ENCODE measurements at places on chromosomes 4 and X.

- peak; percentile 28 for ATAC-seq
- no peak overlapping the region for H3K27ac ChIP-seq
- H3K27me3 ChIP-seq: no peaks in the 10 kb centered on the region
- no peaks in the 10 kb centered on the region for H3K36me3 ChIP-seq
Measured at GRCh38 chr4:149121023-149121404, 678.8 kb upstream of the NR3C2 start.

DNA sequence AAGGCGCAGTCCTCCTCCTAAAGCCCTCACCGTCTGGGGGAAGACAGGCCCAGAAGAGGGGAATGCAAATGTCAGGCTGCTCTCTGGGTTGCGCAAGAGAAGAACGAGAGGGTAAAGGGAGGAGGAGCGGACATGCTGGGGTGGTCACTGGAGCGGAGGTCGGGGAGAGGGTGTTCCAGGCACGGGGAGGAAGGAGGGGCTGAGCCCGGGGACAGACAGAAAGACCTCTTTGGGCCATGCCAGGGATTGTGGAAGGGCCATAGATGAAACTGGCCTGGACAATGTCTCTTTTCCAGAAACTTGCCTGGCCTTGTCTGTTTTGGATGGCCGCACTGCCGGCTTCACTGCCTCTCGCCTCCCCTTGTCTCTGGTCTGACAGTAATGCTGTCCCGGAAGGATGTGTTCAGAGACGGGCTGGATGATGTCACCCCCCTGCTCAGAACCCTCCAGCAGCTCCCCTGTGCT is 121.0 kb downstream of the SORCS2 start:
- peaks cover 4% of the 10 kb centered on the region for H3K36me3 ChIP-seq
- no peak overlapping the region for H3K4me3 ChIP-seq

GRCh38 chrX:40105835-40106675 is 8.3 kb upstream of the BCOR start:
- ATAC-seq: peak; percentile 31
- peaks cover 43% of the 10 kb centered on the region for H3K4me1 ChIP-seq
- H3K4me3 ChIP-seq: peak overlapping the region; percentile 45
- peak overlapping the region; percentile 93 for H3K27ac ChIP-seq
- no peaks in the 10 kb centered on the region for H3K36me3 ChIP-seq
- H3K27me3 ChIP-seq: no peaks in the 10 kb centered on the region

DNA sequence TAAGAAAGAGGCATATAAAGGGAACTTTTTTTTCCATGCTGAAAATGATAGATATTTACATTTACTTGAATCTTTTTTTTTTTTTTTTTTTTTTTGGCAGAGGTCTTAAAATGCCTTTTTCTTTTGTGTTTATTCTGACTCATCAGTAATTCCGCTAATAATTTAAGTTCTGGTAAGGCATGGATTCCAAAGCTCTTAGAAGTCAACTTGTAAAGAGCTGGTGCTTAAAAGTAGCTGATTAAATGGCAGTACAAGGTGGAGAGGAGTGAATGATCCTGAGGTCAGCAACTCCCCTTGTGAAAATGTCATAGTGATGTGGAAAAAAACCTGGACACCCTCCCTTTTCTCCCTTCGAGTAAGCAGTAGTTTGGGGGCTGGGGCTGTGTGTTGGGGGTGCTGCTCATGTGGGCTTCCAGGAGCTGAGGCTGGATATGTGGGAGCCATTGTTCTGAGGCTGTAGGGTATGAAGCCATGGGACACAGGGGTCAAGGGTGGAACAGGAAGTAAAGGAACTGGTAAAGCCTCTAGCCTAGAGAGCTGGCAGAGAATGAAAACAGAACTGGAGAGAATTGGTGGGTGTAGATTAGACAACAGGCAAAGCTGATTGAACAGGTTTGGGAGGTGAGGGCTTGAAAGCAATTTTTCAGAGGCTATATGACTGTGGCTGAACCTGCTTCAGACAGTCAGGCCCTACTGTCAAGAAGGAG is 41.0 kb upstream of the PITX2 start:
- H3K4me3 ChIP-seq: no peak overlapping the region
- no peaks in the 10 kb centered on the region for H3K4me1 ChIP-seq
- no peak overlapping the region for H3K27ac ChIP-seq
- no peak for ATAC-seq

- H3K27ac ChIP-seq: no peak overlapping the region
- no peak overlapping the region for H3K4me3 ChIP-seq
- H3K36me3 ChIP-seq: no peaks in the 10 kb centered on the region
Measured at GRCh38 chr4:1082215-1083182, 30.9 kb downstream of the RNF212 start.

GRCh38 chr4:37157476-37158167 is 86.9 kb upstream of the NWD2 start:
- ATAC-seq: no peak
- no peak overlapping the region for H3K27ac ChIP-seq
- H3K36me3 ChIP-seq: no peaks in the 10 kb centered on the region
- no peak overlapping the region for H3K4me3 ChIP-seq
- no peaks in the 10 kb centered on the region for H3K4me1 ChIP-seq

- H3K4me1 ChIP-seq: no peaks in the 10 kb centered on the region
- H3K27ac ChIP-seq: no peak overlapping the region
- ATAC-seq: no peak
- H3K4me3 ChIP-seq: no peak overlapping the region
- no peaks in the 10 kb centered on the region for H3K27me3 ChIP-seq
- no peaks in the 10 kb centered on the region for H3K36me3 ChIP-seq
Measured at GRCh38 chr4:152359208-152360044, 176.5 kb downstream of the FBXW7 start.

GRCh38 chr4:48212165-48212564 is 57.5 kb downstream of the TEC start:
- no peak overlapping the region for H3K27ac ChIP-seq
- H3K4me3 ChIP-seq: no peak overlapping the region
- H3K4me1 ChIP-seq: no peaks in the 10 kb centered on the region
- no peak for ATAC-seq
- no peaks in the 10 kb centered on the region for H3K36me3 ChIP-seq

DNA sequence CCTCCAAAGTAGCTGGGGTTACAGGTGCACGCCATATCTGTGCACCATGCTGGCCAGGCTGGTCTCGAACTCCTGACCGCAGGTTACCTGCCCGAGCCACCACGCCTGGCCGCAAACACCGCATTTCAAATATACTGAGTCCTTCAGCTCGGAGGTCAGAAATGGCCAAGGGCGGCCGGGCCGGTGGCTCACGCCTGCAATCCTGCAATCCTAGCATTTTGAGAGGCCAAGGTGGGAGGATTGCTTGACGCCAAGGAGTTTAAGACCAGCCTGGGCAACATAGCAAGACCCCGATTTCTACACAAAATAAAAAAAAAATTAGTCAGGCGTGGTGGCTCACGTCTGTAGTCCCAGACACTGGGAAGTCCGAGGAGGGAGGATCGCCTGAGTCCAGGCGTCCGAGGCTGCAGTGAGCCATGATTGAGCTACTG is 71.9 kb upstream of the PPP2R3B start:
- peaks cover 44% of the 10 kb centered on the region for H3K27me3 ChIP-seq
- H3K27ac ChIP-seq: no peak overlapping the region
- no peaks in the 10 kb centered on the region for H3K4me1 ChIP-seq
- ATAC-seq: no peak

DNA sequence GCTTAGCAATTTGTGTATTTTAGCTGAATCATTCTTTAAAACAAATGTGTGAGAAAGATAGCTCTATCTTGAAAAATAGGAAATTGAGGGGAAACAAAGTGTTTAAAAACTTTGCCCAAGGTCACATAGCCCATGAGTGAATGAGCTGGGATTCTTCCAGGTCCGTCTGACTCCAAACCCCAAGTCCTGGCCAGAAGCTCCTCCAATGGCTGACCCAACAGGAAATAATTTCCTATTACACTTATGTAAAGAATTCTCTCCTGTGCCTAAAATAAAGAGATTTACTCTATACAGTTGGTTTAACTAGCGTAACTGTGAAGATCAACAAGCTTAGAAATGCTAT is 287.6 kb downstream of the ARHGAP24 start:
- no peaks in the 10 kb centered on the region for H3K36me3 ChIP-seq
- peak overlapping the region; percentile 8 for H3K4me3 ChIP-seq
- no peaks in the 10 kb centered on the region for H3K27me3 ChIP-seq
- peaks cover 30% of the 10 kb centered on the region for H3K4me1 ChIP-seq
- H3K27ac ChIP-seq: peak overlapping the region; percentile 72

GRCh38 chr4:73859614-73860088 is 6.6 kb downstream of the PF4V1 start:
- H3K27ac ChIP-seq: no peak overlapping the region
- H3K4me1 ChIP-seq: no peaks in the 10 kb centered on the region
- H3K27me3 ChIP-seq: no peaks in the 10 kb centered on the region
- H3K4me3 ChIP-seq: no peak overlapping the region
- no peaks in the 10 kb centered on the region for H3K36me3 ChIP-seq

- H3K4me1 ChIP-seq: no peaks in the 10 kb centered on the region
- ATAC-seq: no peak
- no peaks in the 10 kb centered on the region for H3K36me3 ChIP-seq
- no peak overlapping the region for H3K27ac ChIP-seq
- no peak overlapping the region for H3K4me3 ChIP-seq
Measured at GRCh38 chrX:134622056-134622812, 36.0 kb downstream of the PLAC1 start.

DNA sequence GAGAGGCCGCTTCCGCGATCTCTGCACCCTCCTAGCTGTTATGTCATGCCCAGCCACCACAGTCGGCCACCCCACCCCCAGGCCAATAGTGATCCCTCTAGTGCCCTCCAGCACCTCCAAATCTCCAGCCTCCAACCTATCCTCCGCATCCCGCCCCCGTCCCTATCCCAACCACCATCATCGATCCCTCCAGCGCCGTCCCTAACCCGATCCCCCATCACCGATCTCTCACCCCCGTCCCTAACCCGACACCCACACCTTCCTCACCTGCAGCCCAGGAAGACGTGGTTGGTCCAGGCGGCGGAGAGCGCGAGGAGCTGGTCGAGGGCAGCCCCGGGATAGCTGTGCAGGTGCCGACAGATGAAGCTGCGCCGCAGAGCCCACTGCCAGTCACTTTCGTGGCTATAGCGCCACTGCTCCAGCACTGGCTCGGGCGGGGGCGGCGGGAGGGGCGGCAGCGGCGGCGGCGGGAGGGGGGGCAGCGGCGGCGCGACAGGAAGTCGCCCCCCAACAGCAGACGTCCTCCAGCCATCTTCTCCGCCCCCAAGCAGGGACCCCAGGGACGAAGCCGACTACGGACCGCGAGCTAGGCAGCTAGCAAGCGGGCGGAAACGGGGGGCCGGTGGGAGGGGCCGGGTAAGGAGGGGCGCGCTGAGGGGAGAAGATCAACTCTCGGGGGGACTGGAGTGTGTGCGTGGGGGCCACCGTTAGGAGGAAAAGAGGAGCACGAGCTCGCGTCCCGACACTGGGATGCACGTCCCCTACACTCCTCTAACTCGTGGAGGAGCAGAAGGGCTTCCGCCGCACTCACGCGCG is 552 bp downstream of the NKRF start:
- peak overlapping the region; percentile 79 for H3K27ac ChIP-seq
- H3K36me3 ChIP-seq: no peaks in the 10 kb centered on the region
- no peaks in the 10 kb centered on the region for H3K4me1 ChIP-seq
- no peaks in the 10 kb centered on the region for H3K27me3 ChIP-seq

DNA sequence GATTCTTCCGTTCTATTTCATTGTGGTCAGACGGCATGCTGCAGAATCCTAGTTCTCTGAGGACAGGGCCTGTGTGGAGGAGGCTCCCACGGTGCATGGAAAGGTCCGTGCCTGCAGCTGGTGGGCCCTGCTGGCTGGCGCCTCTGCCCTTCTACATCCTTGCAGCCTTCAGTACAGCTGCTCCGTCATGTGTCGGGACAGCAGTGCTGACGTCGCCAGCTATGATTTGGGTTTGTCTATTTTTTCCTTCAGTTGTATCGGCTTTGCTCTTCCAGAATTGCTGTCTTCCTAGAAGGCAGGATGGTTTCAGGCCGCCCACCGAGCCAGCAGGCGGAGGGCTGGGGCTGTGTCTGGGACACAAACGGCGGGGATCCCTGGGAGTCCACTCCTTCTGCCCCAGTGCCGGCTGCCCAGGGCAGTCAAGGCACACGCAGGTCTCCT is 32.1 kb upstream of the CPLX1 start:
- no peak overlapping the region for H3K4me3 ChIP-seq
- no peaks in the 10 kb centered on the region for H3K4me1 ChIP-seq
- no peak for ATAC-seq
- no peaks in the 10 kb centered on the region for H3K36me3 ChIP-seq

DNA sequence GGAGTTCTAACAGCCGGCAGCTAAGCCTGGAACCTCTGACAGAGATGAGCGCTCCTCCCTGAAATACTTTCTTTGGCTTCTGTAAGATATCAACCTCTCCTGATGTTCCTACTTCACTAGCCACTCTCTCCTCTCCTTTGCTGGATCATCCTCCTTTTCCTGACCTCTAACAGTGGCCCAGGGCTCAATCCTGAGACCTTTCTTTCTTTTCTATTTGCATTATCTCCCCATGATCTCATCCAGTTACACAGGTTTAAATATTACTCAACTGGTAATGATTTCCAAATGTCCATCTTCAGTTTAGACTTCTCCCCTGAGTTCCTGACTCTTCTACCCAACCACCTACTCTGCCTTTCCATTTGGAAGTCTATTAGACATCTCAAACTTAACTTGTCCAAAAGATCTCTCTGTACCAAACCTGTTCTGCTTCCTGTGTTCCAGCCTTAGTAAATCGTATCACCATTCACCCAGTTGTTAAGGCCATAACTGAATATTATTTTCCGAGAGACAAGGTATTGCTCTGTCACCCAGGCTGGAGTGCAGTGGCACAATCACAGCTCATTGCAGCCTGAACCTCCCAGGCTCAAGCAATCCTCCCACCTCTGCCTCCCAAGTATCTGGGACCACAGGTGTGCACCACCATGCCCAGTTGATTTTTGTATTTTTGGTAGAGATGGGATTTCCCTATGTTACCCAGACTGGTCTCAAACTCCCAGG is 41.1 kb downstream of the RFC1 start:
- no peaks in the 10 kb centered on the region for H3K4me1 ChIP-seq
- no peaks in the 10 kb centered on the region for H3K36me3 ChIP-seq
- H3K27ac ChIP-seq: no peak overlapping the region
- no peak for ATAC-seq

- H3K27ac ChIP-seq: no peak overlapping the region
- ATAC-seq: no peak
- H3K36me3 ChIP-seq: no peaks in the 10 kb centered on the region
- no peaks in the 10 kb centered on the region for H3K4me1 ChIP-seq
Measured at GRCh38 chr4:85250852-85251251, 224.1 kb upstream of the ARHGAP24 start.

- no peak for ATAC-seq
- no peaks in the 10 kb centered on the region for H3K27me3 ChIP-seq
- no peak overlapping the region for H3K27ac ChIP-seq
- H3K4me3 ChIP-seq: no peak overlapping the region
- no peaks in the 10 kb centered on the region for H3K36me3 ChIP-seq
- no peaks in the 10 kb centered on the region for H3K4me1 ChIP-seq
Measured at GRCh38 chr4:57151481-57151880, 41.3 kb upstream of the IGFBP7 start.

GRCh38 chr4:2469192-2469984 is 482 bp downstream of the RNF4 start:
- peak; percentile 40 for ATAC-seq
- H3K4me3 ChIP-seq: peak overlapping the region; percentile 89
- H3K4me1 ChIP-seq: peaks cover 48% of the 10 kb centered on the region
- H3K27ac ChIP-seq: peak overlapping the region; percentile 97
